ENCODE measurements at places on chromosomes 4 and X.
A peak's percentile ranks its signal among the peaks of the same experiment; 100 is the strongest.

- DNase-seq = no peak
Observed at GRCh38 chr4:102503831-102504786, 3.0 kb downstream of the NFKB1 start.

- no peak for DNase-seq
Observed at GRCh38 chrX:24355095-24355494, 5.3 kb upstream of the SUPT20HL1 start.

- peak; percentile 7 for DNase-seq
Observed at GRCh38 chr4:129641179-129641578, 545.2 kb downstream of the C4orf33 start.

- no peak for DNase-seq
Observed at GRCh38 chr4:148283665-148284064, 158.5 kb downstream of the NR3C2 start.

DNA sequence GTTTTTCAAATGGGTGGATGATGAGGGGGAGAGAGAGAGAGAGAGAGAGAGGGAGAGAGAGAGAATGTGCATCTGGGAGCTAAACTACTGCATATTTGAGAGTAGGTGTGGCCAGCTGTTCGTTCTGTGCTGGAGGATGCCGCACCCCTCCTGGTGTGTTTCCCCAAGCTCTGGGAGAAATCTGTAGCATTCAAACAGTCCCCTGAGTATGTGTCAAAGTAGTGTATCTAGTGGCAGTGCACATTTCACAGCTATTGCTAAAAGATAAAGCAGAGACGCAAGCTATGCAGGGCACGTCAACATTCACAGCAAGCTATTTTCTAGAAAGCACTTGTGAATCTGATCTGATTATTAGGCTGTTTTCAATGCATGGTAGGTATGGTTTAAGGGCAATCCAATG is 83.5 kb upstream of the LIMCH1 start:
- DNase-seq = no peak

- DNase-seq = no peak
Observed at GRCh38 chr4:15149234-15149838, 147.1 kb downstream of the CPEB2 start.

- no peak for DNase-seq
Observed at GRCh38 chr4:136571315-136571714, 961.0 kb downstream of the PCDH18 start.

DNA sequence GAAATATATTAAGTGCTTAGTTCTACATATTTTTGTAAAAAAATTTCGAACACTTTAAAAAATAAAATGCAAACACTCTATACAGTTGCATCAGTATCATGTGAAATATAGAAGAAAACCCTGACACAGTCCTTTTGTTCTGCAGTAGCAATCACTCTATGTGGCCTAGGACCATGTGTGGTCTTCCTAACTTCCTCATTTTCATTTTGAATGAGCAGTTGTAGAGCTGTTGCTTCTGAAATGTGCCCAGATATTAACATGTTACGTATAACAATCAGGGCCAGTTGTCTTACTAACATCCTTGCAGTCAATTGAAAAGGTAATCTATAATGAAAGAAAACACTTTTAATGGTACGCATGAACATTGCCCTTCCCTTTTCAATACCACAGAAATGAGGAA is 107.9 kb downstream of the ZNF827 start:
- no peak for DNase-seq

DNA sequence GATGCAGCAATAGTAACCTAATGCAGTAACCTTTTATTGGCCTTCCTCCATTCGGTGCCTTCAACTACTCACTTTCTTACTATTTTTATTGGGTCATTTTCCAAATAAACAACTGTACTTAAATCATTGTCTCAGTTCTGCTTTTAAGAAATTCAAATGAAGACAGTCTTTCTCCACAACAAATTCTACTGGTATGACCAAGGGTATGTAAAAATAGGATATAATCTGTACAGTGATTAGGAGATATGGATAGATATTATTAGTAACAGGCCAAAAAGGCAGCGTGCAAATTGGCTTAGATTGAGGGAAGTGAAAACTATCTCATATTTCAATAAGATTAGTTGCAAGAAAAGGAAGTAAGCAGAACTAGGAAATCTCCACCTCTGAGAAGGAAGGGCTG is 177.4 kb upstream of the PPP1R2C start:
- no peak for DNase-seq

- DNase-seq = no peak
Observed at GRCh38 chr4:186719925-186720694, 3.5 kb downstream of the FAT1 start.

- no peak for DNase-seq
Observed at GRCh38 chr4:151922306-151922705, 161.5 kb upstream of the GATB start.

DNA sequence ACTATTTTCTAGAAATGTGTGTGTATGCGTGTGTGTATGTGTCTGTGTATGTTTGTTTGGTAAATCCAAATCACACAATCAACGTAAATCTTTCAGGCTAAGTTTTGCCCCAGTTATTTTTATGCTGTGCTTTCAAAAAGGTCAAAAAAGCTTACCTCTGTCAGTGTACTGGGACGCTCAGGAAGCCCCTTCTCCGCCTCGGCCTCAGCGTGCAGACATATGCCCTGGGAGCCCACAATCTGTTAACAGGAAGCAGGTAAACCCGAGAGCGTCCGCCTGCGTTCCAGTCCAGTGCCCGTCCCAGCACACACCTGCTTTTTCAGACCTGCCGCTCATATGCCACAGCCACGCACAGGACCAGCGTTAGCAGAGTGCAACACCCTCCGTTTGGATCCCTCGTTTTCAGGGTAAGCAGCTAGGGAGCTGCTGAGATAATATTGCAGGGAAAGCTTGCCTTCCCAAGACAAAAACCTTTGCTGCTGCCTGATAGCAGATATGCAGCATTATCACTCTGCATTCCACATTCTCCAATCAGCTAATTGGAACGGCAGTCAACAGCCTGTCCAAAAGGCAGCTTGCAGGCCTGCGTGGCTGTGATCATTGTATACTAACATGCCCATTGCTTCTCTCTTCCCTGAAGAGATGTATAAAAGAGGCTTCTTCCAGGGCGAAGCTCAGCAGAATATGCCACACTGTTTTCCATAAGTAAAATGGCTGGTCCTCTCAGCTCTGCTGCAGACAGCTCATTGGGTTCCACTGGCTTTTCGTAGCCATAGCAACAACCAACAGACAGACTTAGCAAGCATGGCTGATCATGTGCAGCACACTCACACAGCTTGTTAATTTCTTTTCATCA is at the start of gene SORBS2:
Gene SORBS2 (minus strand): TSS at position 686 of the 856 bp plus-strand sequence. CDS start 121,623 bp downstream, outside the sequence.
- DNase-seq = no peak

GRCh38 chr4:85402371-85402770 is 72.6 kb upstream of the ARHGAP24 start:
- DNase-seq = no peak

GRCh38 chr4:118280501-118281218 is 72.1 kb downstream of the PRSS12 start:
- DNase-seq = no peak

DNA sequence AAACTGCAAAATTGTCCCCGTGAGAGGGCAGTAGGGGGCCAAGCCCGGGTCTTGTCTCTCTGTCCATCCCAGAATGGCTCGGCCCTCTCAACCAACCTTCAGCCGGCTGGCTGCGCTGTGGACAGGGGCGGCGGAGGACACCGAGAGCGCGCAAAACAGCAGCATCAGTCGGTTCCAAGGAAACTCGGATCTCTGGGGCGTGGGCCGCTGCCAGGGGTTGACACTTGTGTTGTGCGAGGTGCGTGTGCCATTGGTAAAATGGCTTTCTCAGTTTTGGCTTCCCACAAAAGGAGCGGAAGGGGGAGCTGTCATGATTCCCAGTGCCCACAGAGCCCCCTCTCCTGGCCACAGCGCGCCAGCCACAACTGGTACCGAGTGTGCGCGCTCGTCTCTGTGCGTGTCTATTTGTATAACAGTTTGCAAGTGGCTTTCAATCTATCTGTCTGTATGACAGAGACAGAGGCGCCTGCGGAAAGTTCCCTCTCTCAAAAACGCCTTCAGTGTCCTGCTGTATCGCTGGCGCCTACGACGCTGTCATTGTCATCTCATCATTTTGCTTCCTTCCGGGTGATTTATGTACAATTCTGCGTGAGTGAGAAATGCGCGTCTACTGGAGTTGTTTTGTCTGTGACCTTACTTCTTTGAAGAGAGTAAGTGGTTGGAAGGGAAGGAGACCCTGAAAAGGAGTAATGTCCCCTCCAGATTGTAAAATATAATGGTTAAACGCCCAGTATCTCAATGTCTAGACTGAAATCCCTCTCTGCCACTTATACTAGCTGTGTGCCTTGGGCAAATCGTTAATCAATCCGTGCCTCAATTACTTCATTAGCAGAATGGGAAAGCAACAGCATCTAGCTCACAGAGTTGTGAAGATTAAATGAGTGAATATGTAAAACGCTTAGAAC is 1.8 kb downstream of the DKK2 start:
- no peak for DNase-seq

DNA sequence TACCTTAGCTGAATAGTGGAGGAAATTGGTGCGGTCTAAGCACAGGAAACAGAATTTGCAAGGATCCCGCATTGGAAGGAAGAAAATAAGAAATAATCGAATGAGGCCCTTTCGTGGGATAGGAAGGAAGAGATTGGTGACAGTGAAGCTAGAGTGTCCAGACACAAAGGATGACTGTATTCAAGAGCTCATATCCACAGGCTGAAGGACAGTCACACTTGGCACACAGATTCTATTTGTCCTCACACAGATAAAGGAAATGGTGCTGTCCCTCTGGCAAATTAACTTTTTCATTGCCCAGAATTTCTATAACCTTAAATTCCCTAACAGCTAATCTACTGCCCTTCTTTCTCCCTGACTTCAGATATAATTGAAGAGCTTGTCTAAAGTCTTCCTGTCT is 2188.9 kb upstream of the TENM3 start:
- no peak for DNase-seq

- DNase-seq = no peak
Observed at GRCh38 chrX:118740276-118740889, 13.0 kb downstream of the IL13RA1 start.

DNA sequence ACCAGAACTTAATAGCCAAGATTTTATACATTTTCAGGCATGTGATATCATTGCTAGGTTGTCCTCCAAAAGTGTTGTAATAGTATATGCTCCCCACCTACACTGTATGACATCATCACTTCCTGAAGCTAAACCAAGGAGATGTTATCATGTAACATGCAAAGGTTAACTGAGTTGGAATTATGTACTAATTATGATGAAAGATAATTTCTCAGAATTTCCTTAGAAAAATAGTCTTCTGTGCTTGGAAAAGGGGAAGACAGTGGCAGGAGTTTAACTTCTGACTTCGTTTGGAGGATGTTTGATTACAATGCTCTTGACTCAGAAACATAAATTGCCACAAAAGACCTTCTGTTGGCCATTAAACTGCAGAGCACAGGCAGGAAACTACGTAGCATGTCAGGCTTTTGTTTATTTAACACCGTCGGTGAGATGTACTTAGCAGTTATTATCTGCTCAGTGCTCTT is 83.6 kb upstream of the GUCY1A1 start:
- DNase-seq = no peak

DNA sequence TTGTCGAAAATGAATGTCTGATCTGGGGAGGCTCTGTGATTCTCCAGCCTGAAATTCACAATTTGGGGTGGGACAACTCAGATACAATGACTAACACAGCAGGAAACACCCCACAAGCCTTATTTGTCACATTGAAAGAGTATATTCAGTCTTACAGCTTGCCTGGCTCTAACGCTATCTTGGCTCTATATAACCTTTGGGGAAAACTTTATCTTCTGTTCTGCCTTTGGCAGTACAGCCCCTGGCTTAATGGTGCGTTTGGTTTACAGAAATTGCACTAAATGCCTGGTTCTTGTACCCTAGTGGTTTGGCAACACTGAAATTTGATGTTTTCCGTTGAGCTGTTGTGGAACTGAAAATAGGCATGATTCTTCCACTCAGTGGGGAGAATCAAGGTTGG is 178.1 kb upstream of the VEGFC start:
- DNase-seq = no peak

GRCh38 chrX:149259241-149259640 is 245.9 kb downstream of the IDS start:
- DNase-seq = no peak

- DNase-seq = no peak
Observed at GRCh38 chrX:29587107-29587506, 628.3 kb upstream of the MAGEB2 start.

DNA sequence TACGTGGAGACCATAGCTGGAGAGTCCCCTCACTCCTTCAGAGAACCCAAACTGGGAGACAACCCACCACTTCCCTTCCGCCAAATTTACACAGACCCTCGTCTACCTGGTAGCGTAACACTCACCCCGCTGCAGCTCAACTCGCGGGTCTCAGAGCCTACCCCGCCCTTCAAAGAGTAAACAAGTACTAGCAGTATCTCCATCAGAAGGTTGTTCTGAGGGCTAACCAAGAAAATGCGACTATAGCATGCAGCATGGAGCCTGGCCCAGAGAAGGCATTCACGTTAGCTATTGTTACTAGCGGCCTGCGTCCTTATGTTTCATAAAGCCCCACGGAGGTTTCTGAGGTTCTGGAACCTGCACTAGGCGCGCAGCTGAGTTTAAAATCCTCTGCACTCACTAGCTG is 531 bp upstream of the MANBA start:
- no peak for DNase-seq

- DNase-seq = no peak
Observed at GRCh38 chrX:101803451-101803850, 128.4 kb downstream of the ZMAT1 start.

DNA sequence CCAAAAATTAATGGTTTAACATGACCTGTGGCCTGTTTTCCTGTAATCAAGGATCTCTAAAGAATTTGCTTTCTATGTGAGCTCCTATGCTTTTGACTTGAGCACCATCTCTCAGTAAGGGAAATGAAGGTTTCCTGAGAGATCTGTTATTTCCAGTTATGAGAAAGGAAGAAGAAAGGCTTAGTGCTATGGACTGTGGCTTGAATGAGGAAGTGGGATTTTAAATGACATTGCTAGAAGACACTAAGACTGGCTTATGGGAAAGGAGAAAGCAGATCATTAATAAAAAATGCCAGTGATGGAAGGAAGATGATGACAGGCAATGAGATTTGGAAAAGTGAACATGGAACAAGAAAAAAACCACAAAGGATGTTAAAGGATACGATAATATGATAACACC is 285.4 kb downstream of the OPHN1 start:
- no peak for DNase-seq

- DNase-seq = no peak
Observed at GRCh38 chr4:182968917-182969650, 51.9 kb upstream of the DCTD start.

GRCh38 chr4:114481856-114482255 is 116.8 kb upstream of the UGT8 start:
- DNase-seq = no peak
